ENCODE measurements at places on chromosomes 4 and X. TPM values are rescaled to one million over a fixed set of nuclear protein-coding genes. Genes with fewer than 3 reads are reported as not detected.

- no peak for DNase-seq
Observed at GRCh38 chr4:88333741-88334405, 44.8 kb upstream of the HERC6 start.

- DNase-seq: peak; percentile 4
Observed at GRCh38 chr4:175614890-175615289, 197.2 kb downstream of the GPM6A start.

- DNase-seq: no peak
Observed at GRCh38 chrX:111005166-111005565, 90.8 kb upstream of the PAK3 start.

GRCh38 chr4:153679486-153679885 lies 4.6 kb upstream of the TLR2 start:
- DNase-seq: no peak

DNA sequence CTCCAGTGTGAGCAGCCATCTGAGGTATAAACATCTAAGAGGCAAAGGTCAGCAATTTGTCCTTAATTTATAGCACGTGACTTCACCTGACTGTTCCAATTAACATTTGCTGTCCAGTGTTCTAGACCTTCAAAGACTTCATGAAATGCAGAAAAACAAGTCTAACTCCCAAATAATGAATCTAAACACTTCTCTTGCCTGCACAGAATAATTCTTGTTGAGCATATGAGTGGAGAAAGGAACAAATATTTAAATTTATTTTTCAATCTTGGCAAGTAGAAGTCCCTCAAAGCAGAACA lies 12.0 kb downstream of the RFC1 start:
- no peak for DNase-seq

Gene TMEM35A
- not detected for total RNA-seq

Gene SH3TC1
- 7.8 TPM for total RNA-seq

Gene NHS
- total RNA-seq: 19.5 TPM

Measured in Calu3 (cell line).